NCI-H187 treated with DMSO at 0.1 percent for 48 hours (cell line): ENCODE measurements at places on chromosomes 3 and 15.
A peak's percentile ranks its signal among the peaks of the same experiment; 100 is the strongest.

DNA sequence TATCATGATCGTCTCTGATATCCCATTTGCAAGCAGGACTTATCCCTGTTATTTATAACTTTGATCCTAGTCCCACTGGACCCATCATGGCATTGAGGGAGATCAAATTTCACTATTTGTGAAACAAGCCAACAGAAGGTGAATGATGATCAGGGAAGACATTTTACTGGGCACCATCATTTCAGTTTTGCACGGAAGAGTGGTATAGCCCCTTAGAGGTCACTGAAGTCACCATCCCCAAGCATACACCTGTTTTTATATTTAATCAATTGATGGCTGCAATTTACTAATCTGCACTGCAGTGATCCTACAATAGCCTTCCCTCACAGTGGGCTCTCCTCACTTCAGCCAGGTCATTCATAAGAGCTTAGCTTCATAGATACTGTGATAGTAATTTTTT lies 132.4 kb downstream of the FHIT start:
- DNase-seq: no peak

- no peak for DNase-seq
These were observed 147.5 kb upstream of the THBS1 start for GRCh38 chr15:39433376-39433775.

DNA sequence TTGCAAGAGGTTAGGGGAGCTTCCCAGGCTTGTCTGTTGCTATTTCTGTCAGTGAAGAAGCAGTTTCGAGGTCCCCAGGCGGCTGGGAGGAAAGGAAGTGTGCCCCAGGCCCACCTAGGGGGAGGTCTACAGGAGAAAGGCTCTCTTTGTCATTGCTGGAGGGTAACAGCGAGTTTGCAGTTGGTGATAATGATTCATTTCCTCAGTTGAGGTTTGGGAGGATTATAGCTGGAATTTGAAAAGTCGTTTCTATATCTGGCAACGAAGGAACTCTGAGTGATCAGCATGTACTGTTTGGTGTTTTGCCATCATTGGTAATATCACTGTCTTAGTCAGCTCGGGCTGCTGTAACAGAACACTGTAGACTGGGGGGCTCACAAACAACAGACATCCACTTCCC lies 65.5 kb upstream of the UBE3A start:
- DNase-seq: no peak

DNA sequence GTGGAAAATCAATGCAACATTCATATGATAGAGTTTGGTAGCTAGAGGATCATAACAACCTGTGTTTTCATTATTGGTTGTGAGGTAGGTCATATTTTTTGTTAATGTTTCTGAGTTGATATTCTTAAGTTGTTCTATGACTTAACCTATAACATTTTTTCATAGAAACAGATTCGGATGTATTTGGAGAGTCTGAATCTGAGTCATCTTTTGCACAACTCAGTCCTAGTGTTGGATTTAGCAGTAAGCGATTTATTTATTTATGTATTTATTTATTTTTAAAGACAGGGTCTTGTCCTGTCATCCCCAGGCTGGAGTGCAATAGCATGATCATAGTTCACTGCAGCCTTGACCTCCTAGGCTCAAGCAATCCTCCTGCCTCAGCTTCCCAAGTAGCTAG lies 292.8 kb upstream of the ZNF717 start:
- no peak for DNase-seq

GRCh38 chr3:181330821-181331563 lies 341.5 kb upstream of the DNAJC19 start:
- peak; percentile 51 for DNase-seq

DNA sequence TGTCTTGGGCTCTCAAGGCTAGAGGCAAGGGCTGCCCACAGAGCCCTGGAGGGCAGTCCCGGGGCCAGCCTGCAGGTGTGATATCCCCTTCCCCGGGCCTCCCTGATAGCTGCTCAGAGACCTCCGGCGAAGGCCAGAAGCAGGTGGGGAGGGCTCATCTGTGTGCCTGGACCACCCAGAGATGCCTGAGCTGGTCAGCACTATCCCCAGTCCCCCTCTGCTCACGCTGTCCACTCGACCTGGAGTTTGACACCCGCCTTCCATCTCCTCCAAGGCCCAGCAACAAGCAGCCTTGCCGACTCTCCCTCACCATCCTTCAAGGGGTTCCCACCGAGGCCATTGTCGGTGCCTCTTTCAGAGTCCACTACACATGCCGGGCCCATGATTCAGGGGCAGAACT lies 39.4 kb downstream of the DNAH1 start:
- DNase-seq: no peak

GRCh38 chr3:177283983-177284382 lies 86.7 kb upstream of the TBL1XR1 start:
- no peak for DNase-seq

DNA sequence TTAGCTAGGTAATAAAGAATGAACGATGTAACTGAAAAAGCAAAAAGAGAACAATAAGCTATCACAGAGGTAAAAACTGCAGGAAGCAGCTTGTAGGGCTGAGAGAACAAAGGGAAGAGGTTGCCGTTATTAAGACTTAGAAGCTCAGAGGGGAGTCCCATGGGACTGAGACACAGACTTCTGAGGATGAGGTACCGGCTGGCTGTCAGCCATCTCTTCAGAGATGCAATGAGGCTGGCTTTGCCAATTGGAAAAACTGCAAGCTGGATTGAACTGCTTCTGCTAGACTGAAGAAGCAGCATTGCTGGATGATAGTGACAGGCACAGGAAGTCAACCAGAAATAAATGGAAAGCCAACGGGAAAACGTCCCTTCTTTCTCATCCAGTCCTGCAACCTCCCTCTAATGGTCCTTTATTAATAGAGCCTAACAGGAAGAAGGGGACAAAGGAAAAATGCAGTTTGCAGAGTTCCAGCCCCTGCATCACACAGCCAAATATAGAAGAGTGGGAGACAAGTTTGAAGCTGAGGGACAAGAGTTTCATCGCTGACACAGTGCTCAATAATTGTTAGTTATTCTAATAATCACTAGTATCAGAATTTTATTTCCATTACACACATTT lies 21.1 kb upstream of the KLHL6 start:
- DNase-seq: peak; percentile 77

DNA sequence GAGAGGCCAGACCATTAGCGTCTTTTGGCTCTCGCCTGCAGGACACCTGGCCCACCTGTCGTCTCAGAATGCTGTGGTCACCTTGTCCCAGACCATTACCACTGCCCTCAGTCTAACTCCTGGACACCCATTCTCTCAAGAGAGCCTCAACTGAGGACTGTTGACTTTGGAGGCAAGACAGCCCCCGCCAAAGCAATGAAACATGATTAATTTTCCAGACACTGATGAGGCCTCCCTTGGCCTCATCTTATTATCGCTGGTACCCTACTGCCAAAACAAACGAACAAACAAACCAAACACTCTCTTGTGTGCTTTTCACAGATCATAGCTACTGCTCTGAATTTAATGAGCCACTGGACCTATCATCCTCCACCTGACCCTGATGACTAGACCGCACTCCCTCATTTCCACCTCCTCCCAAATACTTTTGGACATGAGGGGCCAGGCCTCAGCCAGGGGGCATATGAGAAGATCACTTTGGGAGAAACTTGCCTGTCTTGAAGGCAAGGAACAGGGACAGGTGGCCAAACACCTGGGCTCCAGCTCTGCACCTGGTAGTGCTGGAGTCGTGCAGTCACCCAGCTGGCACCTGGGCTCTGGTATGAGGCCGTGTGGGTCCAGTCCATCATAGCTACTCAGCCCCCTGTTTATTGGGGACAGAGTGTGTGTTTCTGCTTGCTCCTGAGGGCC lies 27.6 kb downstream of the ALS2CL start:
- DNase-seq: no peak

DNA sequence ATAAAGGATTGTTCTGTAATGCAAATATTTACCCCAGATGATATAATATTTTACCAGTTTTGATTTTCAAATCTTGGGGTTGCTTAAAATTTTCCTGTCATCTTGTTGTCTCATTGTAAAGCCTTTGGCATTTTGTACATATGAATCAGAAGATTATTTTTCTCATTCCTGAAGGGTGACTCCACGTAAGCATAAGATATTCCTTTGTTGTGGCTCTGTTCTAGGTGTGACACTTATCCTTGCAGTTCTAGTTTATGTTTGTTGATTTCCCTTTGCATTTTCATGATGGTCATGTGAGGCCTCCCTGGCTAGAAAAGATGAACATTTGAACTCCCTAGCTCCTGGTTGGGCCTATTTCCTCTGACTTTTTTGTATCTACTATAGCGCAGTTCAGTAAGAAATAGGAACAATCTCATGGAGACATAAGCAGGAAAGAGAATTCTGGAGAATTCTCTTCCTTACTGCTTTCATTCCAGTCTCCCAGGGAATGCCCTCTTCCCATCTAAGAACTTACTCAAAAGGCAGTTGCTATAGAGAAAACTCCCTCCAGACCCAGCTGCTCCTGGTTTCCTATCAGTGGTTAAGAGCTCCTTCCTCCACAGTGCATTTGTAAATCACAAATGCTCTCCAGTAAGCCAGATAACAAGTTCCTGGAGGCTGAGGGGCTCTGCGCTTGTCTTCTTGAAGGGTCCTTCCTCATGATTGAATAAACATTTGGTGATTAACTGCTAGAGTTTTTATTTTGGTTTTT lies 124.7 kb downstream of the WNT5A start:
- DNase-seq: no peak

GRCh38 chr15:42939841-42940240 lies 19.3 kb upstream of the TTBK2 start:
- no peak for DNase-seq

DNA sequence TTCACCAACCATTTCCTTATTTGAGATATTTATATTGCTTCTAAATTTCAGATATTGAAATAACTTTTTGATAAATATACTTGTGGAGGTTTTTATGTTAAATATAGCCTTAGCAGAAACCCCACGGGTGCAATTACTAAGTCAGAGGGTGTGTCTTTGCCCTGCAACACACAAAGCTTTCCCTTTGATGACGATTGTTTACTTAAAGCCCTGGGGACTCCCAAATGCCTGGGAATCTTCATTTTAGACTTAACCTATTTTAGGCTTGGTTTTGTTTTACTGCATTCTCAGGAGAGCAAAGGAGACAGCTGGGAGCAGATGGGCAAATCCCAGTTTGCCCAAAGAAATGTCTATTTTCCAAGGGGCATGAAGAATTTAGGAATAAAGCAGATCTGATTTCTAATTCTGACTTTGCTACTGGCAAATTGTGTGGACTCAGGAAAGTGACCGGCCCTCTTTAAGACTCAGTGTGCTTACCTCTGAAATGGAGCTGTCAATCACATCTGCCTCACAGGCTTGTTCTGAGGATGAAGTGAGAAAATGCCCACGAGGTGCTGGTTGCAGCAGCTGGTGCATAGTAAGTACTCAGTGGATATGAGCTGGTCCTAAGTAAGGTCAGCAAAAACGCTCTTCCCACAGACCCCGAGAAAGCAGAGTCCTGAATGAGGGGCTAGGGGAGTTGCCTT lies 49.3 kb upstream of the CA12 start:
- DNase-seq: no peak

DNA sequence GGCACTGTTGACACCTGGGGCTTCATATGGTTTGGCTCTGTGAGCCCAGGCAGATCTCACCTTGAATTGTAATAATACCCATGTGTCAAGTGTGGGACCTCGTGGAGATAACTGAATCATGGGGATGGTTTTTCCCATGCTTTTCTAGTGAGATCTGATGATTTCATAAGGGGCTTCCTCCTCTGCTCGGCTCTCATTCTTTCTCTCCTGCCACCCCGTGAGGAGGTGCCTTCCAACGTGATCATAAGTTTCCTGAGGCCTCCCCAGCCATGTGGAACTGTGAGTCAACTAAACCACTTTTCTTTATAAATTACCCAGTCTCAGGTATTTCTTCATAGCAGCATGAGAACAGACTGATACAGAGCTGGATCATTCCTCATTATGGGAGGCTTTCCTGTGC lies 655.9 kb upstream of the ADAMTS9 start:
- DNase-seq: no peak

- no peak for DNase-seq
These were observed 544.3 kb downstream of the GBE1 start for GRCh38 chr3:81217101-81217500.

DNA sequence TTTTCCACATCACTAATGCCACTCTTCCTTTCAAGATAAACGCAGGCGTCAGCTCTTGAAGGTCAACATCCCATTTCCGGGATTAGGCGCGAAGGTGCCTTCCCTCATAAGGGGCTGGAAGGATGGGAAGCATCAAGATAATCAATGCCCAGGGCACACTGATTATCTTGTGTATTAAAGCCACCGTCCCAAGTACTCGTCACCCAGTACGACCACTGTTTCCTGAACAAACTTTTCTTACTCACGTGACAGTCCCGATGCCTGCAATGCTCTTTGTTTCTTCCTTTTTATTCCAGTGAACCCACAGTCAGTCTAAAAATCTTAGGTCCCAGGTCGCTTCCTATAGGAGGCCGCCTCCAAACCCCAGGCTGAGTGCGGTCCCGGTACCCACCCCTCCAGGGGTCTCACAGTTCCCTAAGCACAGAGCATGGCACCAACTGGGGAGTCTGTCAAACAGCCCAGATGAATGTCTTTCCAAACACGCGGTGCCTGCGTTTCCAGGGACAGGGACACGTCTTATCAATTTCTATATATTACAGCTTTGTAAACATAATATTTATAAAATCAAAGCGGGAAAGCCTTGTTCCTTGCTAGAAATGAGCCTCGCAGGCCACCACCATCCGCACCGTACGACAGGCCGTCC lies 589 bp downstream of the ANAPC13 start:
- DNase-seq: no peak

DNA sequence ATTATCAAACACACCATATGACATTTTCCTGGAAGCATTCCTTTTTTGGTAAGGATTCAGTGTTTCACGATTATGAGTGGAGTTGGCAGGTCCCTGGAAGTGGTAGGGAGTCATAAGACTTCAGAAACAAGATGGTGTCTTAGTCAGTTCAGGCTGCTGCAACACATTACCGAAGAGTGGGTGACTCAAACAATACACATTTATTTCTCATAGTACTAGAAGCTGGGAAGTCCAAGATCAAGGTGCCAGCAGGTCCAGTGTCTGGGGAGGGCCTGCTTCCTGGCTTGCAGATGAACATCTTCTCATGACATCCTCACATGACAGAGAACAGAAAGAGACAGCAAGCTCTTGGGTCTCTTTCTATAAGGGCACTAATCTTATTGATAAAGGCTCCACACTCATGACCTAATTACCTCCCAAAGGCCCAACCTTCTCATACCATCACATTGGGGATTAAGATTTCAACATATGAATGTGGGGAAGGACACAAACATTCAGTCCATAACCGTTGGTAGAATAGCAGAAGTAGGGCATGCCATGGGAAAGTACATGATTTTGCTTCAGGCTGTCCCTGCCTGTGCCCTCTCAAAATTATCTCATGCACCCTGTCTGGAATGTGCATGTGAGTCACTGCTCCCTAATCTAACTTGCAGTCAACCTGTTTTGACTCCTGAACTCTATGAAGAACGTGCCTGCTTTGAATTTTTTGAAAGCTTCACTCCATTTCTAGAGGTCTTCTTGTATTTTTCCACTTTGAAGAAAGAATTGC lies 72.5 kb downstream of the GTPBP8 start:
- DNase-seq: no peak

DNA sequence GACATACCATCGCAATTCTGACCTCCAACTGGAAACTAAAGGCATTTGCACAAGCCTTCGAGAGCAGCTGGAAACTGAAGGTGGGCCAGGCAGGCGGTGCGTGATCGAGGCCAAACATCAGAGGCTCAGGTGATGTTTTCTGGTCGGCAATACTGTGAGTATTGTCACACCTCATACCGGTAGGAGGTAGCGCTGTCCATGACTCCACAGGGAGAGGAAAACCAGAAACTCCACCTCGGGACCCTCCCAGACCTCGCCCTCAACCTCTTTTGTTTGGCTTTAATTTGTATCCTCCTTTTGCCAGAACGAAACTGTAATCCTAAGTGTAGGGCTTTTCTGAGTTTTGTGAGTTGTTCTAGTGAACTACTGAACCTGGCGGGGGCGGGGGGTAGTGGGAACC lies 43.6 kb downstream of the LDHAL6B start:
- no peak for DNase-seq

GRCh38 chr3:171781711-171782127 lies 28.6 kb downstream of the PLD1 start:
- no peak for DNase-seq
